ENCODE measurements at places on chromosomes 7 and 10.

GRCh38 chr10:5659702-5660528 is 6.5 kb downstream of the ASB13 start:
- no peak for DNase-seq

DNA sequence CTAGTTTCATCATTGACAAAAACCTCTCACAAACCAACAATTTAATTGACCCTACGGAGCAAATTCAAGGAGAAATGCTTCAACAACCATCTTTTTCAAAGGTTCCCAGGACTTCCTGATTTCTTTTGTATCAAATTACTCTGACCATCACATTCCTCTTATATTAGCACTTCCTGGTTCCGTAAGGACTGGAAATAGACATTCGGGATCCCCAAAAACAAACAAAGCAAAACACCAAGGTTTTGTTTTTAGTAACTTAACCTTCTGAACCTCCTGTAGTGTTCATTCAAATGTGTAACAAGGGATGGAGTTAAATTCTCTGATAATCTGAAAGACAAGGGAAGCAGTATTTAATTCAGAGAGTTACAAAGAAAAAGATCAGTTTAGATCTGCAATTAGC is 387.6 kb upstream of the NRP1 start:
- DNase-seq, result no peak

DNA sequence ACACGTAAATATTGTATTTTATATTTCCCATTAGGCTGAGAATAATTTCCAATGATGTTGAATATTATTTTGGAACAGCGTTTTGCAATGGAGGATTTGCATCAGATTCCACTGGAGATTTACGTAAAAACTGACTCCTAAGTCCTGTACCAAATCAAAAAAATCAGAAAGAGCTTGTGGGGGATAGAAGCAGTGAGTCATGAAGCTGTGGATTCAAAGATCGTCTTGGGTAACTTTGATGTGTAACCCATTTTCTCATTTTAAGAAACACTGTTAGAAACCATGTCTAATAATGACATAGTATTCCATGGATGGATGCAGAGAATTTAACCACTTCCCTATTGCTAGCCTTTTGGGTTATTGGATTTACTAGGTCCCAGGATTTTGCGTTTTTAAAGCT is 158.6 kb downstream of the INHBA start:
- DNase-seq, result no peak

DNA sequence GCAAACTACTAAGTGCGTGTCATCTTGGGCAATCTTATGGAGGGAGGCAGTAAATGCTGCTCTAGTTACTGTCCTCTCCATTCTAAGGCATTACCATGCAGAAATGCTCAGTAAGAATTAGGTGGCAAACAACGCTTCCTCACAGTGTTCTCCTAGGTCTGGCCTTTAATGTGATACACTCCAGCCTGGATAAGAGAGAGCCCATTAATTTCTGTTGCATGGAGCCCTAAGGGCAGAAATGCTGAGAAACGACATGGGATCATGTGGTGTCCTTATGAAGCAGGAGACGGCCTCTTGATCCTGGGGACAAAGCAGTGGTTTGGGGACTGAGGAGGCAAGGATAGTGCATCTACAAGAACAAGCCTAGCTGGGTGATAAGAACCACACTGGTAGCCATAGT is 44.0 kb downstream of the SLC25A13 start:
- no peak for DNase-seq

Data from activated T-cell treated with anti-CD3 and anti-CD28 coated beads for 48 hours (primary cell).